GM12878 (cell line): ENCODE measurements at places on chromosomes 11 and 22. TPM values are rescaled to one million over a fixed set of nuclear protein-coding genes. Genes with fewer than 3 reads are reported as not detected.

GRCh38 chr11:77473801-77474683, at the start of gene PAK1:
Gene PAK1, minus strand, starts transcription at chr11:77474094. Its CDS starts 81,574 bp downstream, at chr11:77392520.
- DNase-seq, result no peak

Gene MRGPRX3
- total RNA-seq, result not detected in 2 replicates

DNA sequence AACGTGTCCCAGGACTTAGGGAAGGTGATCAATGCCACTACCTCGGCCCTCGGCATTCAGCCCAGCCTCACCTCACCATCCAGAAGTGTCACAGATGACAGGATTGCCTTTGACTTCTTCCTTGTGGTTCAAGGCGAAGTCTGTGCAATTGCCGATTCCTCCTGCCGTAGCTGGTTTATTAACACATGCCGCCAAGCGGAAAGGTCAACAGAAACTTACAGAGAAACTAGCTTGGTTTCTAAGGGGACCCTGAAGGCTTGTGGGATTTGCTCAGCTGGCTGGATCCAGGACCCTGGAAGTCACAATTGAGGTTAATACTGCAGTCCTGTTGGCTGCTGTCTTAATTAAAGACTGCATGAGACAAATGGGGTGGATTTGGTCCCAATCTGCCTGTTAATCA, 65.6 kb downstream of the SHANK2 start:
- no peak for DNase-seq

Gene CDON
- 0.21 and 0.46 TPM in 2 replicates for total RNA-seq

GRCh38 chr11:1864831-1865665, 12.2 kb downstream of the LSP1 start:
- DNase-seq, result no peak

DNA sequence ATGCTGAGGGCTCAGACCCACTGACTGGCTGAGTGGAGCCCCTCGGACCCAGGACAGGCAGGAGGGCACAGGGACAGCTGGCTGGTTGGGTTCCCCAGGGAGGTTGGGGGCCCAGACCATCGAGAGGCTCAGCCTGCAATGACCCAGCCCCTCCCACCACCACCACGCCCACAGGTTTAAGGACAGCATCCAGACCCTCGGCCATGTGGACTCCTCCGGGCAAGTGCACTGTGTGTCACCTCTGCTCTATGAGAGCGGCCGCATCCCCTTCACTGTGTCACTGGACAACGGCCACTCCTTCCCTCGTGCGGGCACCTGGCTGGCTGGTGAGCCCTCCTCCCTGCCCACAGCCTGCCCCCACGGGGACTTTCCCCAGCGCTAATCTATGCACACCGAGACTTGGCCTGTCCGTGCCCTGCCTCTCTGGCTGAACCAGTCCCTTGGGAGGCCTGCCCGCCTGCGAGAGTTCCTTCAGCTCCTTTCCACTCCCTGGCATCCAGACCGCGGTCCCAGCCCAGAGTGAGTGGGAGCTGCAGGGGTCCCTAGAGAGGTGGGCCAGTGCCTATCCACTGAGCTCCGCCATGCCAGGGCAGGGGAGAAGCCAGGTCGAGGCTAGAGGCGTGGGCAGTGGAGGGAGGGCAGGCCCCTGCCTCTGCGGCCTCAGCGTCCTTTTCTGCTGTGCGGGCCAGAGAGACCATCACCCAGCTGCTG, 2.2 kb downstream of the SUSD2 start:
- no peak for DNase-seq

- no peak for DNase-seq
Measured at GRCh38 chr11:45678976-45679375, 13.6 kb upstream of the CHST1 start.

DNA sequence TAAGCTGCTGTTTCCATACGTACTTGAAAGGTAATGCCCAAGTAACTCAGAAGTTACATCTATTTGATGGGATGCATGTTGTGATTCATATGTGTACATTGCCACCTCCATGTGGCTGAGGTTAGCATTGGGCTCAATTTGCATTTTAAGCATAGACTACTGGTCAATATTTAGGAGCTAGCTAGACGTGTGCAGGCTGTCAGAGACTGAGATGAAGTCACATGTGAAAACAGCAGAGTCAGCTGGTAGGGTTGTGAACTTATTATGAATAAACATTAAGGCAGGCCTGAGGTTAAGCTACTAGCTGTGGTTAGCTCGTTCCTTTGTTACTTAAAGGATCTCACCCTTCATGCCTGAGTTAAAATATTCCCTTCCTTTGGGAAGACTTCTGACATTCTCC, 114.5 kb upstream of the MTNR1B start:
- DNase-seq, result no peak

DNA sequence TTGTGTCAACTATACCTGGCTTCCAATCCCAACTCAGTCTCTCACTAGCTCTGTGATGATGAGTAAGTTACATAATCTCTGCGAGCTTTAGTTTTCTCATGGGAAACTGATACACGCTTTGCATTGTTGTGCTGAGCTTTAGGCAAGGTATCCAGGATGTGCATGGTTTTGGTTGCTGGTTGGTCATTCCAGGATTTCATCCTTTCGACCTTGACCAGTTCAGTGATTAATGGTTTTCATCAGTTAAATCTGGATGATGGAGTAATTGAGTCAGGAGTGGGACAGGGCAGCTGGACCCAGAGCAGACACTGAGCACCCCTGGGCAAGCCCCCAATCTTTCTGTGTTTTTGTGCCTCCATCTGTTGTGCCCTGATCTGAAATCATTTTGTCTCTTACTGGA, 417.3 kb upstream of the CADM1 start:
- DNase-seq, result peak; percentile 82

DNA sequence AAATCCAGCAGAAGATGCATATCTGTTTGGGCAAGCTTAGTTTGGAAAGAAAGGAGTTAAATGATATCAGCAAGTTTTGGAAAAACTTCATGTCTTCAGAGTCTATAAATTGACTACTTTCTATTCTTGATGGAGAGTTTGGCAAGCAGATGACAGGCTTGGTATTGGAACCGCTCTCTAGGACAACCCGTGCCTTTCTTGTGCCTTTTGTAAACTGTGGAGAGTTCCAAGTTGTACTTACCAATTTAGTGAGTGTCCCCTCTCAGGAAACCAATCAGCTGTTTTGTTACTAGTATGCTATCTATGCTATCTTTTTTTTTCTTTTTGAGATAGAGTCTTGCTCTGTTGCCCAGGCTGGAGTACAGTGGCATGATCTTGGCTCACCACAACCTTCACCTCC, 43.7 kb upstream of the CTTN start:
- DNase-seq, result no peak

DNA sequence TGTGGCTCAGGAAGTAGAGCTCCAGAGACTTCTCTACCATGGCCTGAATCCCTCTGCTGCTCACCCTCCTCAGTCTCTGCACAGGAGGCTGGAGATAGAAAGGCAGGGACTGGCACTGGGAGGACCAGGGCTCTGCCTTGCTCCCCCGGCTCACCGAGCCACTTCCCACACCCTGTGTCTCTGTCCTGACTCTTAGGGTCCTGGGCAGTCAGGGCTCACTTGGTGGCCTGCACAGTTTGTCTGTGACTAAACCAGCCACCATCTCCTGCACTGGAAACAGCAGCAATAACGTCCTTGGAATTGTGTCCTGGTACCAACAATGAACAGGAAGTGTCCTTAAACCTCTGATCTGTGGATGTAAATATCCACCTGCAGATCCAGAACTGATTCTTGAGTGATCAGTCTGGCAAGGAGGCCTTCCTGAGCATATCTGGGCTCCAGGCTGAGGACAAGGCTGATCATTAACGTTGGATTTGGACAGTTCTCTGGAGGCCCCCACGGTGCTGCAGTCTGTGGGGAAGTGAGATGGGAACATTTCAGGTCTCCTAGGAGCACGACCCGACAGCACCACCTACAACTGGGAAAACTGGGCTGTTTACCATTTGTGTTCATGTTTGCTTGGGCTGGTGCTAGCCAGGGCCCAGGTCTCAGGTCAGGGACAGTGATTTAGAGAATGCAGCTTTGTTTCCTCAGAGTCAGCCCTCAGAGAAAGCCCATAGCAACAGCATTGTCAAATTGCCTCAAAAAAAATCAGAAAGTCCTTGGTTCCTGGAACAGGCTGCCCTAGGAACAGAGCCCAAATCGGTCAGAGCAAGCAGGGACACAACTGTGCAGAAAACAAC, 82.5 kb downstream of the ZNF280B start:
- no peak for DNase-seq

Gene FXYD2
- total RNA-seq, result 1.8 and 2.0 TPM in 2 replicates

Gene SPCS2
- 143 and 145 TPM in 2 replicates for total RNA-seq
